ENCODE measurements at places on chromosomes 4 and X.

- DNase-seq, result no peak
These were observed 117.3 kb downstream of the CHM start for GRCh38 chrX:85930099-85930498.

DNA sequence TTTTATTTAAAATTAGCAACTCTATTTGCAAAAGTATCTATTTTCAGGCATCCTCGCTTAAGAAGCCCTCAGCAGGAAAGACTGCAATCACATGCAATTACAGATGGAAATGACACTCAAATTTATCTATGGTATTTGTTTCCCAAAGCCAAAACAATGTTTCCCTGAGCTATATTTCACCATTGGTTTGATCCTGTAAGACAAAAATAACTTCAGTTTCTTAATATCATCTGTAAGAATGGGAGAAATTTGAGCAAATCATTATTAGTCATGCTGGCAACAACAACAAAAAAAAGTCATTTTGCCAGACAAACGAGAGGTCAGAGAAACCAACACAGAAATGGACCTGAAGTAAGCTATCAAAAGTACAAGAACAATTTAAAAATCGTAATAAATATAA lies 204.1 kb downstream of the NR3C2 start:
- DNase-seq, result no peak

DNA sequence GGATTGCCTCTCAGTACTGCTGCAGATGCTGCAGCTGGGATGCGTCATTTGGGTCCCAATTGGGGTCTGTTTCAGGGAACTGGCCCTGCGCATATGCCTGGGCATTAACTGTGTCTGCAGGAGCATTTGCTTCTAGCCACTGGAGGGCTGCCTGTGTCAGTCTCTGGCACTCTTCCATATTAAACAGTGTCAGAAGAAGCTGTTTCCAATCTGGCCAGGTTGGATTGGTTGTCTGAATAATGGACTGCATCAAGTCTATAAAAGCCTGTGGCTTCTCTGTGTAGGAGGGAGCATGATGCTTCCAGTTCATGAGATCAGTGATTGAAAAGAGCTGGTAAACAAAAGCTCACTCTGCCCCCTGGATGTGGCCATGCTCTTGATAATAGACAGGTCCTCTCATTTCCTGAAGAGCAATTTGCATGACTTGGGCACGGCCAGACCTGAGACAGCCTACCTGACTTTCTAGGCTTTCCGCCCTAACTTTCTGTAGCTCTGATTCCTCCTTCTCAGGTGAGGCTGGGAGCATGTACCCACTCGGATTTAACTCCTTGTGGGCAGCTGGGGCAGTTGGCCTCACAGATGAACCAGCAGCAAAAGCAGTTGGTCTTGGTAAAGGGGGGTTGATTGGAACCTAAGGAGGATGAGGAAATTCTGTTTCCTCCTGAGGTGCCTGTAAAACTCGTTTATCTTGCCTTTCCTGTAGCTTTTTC lies 29.2 kb downstream of the SULT1E1 start:
- no peak for DNase-seq

DNA sequence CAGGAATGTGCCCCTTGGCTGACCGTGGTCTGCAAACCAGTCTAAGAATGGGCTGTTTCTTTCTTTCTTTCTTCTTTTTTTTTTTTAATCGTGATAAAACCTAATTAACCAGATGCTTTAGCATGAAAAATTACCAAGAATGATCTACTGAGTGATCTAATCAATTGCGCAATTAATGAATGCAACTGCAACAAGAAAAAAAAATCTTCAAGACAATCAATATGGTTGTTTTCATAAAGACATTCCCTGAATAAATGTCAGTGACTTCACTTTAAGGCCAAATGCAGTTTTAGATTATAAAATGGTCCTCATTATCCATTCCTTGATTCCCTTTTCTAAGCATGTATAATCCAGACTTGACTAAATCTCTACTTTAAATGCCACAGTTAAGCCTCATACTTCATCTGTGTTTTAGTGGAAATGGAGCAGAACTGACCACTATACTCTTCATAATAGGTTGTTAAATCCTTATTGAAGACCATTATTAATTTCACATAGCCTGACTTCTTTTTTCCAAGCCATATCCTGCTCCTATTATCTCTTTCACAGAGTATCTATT lies 51.6 kb upstream of the SETD7 start:
- no peak for DNase-seq

- DNase-seq, result peak; percentile 60
These were observed 9.7 kb upstream of the ZNF674 start for GRCh38 chrX:46554942-46555341.

- no peak for DNase-seq
These were observed 67.4 kb upstream of the WDR1 start for GRCh38 chr4:10184041-10184440.

DNA sequence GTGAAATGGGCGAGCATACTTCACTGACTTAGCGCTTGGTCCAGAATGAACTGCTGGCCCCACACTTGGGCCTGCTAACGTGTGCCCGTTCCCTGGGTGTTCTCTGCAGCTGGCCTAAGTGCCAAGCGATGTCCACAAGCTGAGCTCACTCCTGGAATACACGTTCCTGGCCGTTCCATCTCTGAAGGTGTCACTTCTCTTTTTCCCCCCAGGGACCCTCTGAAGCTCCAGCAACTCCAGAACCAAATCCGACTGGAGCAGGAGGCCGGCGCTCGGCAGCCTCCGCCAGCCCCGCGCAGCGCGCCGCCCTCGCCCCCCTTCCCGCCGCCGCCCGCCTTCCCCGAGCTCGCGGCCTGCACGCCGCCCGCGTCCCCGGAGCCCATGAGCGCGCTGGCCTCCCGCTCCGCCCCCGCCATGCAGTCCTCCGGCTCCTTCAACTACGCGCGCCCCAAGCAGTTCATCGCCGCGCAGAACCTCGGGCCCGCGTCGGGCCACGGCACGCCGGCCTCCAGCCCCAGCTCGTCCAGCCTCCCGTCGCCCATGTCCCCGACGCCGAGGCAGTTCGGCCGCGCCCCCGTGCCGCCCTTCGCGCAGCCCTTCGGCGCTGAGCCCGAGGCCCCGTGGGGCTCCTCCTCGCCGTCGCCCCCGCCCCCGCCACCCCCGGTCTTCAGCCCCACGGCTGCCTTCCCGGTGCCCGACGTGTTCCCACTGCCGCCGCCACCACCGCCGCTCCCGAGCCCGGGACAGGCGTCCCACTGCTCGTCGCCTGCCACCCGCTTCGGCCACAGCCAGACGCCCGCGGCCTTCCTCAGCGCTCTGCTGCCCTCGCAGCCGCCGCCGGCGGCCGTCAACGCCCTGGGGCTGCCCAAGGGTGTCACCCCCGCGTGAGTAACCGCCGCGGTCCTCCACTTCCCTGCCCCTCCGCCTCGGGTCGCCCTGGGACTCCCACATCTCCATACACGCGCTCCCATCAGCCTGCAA lies 132.3 kb downstream of the CBR4 start:
- DNase-seq, result peak; percentile 85

DNA sequence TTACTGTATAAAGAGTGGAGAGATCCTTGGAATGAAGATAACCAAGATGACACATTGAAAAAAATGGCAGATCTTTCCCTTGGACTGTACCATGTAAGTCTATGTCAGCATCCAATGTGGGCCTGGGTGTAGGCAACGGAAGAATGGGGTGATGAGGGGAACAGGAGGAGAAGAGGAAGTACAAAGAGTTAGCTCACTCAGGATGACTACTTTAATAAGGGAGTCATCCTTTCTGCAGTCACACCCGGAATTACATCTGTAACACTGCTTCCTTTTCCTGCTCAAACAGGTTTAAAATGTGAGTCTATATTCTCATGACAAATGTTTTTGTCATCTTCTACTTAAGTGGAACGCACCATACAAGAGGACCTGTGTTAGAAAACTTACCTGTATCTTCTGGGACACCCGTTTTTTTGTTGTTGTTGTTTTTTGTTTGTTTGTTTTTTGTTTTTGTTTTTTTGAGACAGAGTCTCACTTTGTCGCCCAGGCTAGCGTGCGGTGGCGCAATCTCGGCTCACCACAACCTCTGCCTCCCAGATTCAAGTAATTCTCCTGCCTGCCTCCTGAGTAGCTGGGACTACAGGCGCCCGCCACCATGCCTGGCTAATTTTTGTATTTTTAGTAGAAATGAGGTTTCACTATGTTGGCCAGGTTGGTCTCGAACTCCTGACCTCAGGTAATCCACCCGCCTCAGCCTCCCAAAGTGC lies 18.0 kb downstream of the HPSE start:
- peak; percentile 96 for DNase-seq

DNA sequence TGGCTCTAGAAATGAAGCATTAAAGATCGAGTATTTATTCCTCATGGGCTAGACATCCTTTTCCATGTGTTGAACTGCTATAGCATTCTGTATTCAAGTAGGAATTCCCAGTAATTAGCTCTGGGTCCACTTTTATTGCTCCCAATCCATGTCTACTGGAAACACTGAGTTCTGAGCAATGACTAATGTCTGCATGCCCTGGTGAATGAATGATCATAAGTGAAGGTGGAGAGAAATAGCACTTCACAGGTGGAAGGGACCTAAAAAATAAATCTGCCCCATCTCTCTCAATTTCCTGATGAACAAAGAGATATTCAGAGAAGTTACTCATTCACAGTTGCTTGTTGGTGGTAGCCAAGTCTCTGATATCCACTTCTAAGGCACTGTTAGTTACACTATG lies 34.6 kb upstream of the CXCL8 start:
- DNase-seq, result no peak

DNA sequence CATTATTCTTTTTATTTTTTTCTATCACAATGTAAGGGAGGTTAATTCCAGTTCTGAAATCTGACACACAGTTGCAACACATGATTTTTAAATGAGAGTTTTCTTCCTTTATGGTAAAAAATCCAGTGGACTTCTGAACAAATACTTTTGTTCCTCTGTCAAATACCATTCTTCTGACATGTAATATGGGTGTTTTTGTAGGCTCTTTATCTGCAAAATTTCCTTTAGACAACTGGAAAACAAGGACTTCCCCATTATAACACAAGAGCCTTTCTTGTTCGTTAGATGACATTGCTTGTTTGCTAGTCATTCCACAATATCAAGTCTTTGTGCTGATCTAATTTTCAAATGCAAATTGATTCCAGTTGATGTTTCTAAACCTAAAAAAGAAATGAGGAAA lies 7.7 kb downstream of the FANCB start:
- no peak for DNase-seq

DNA sequence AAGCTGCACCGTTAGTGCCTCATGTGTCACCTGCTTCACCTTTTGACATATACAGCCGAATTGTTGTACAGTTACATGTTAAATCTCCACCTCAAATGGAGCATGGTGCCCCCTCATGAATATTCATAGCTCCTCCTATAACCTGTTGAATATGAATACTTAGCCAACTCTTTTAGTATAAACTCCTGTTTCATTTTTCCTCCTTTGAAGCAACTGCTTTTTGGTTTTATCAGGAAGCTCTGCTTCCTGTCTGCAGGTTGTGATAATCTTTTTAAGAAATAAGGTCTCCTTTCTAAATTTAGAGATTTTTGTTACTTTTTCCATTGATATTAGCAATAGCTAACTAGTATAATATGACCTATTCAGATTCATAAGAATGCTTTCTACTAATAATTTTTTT lies 1429.2 kb upstream of the AGA start:
- no peak for DNase-seq

- no peak for DNase-seq
These were observed 24.9 kb downstream of the GPRASP3 start for GRCh38 chrX:102745513-102745856.

- no peak for DNase-seq
These were observed 358 bp downstream of the FGFBP1 start for GRCh38 chr4:15938182-15938581.

- DNase-seq, result no peak
These were observed 272.6 kb upstream of the HAND2 start for GRCh38 chr4:173802662-173803022.

DNA sequence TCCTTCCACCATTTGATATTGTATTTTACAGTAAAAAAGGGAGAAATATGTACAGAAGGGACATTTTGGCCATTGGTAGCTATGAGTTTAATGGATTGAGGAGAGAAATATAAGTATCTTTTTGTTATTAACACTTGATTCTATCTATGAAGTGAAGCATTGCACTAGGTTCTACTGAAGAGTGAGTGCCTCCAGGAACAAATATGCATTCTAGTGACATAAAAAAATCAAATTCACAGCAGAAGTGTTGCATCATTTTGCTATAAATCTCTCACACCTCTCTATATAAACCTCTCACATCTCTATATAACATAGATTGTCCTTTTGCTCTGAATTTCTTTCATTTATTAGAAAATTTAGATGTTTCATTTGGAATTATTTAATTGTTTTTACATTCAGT lies 425 bp downstream of the SYTL5 start:
- DNase-seq, result no peak

GRCh38 chr4:23614284-23614892 lies 275.5 kb downstream of the PPARGC1A start:
- peak; percentile 7 for DNase-seq

DNA sequence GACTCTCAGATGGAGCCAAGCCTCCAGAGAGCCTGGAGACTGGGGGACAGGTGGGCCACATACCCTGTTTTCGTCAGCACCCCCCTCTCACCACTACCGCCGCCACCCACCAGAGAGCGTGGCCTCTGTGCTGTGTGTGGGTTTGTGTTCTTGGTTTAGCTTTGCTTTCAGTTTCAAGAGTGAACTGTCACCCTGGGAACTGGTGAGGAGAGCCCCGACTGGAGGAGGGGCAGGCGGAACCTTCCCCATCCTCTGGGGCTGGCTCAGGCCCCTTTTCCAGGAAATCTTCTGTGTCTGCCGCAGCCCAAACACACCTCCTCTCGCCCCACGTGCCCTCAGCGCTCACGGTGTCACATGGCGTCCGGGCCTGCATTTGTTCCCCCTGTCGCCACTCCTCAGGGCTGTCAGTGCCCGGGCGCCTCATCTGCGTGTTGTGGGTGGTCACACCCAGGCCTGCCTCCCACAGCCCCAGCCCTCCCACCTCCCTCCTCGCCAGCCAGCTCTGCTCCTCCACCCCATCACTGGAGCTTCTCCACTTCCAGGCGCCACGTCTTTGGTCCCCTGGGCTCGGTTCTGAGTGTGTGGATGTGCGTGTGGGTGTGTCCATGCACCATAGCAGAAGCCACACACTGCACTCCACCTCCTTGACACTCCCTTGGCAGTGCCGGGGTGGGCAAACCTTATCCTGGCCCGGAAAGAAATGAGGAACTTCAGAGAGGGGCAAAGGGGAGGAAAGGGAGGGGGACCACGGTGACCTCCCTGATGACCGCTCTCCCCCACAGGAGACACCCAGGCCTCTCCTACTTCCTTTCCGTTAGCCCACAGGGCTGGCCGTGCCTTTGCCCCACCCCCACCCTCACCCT lies 27.8 kb downstream of the ELF4 start:
- peak; percentile 90 for DNase-seq

GRCh38 chr4:80138551-80139538 lies 58.5 kb upstream of the PRDM8 start:
- peak; percentile 44 for DNase-seq

DNA sequence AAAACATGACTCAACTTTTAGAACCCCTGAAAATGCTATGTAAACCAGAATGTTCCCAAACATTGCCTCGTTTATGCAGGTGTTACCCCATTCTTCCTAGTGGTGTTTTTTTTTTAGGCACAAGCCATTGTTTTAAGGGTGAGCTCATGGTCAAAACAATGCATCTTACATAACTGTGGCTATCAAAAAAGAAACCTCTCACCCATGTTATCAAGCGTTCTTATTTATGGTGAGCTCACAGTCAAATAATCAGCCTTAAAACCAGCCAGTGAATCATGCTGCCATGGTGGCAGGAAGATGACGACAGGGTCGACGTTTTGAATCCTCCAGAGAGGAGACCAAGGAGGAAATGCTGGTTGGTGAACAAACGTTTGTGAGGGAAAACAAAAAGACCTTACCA lies 195.2 kb downstream of the KDR start:
- no peak for DNase-seq

GRCh38 chr4:145563293-145563985 lies 55.7 kb upstream of the MMAA start:
- no peak for DNase-seq
